Head of caudate nucleus (tissue), 42 donors: ENCODE measurements at places on chromosomes 2 and 18.

- no peak for DNase-seq
These were observed 487.2 kb downstream of the DCDC2C start for GRCh38 chr2:4190548-4190947.

- peak; percentile 64 for DNase-seq
These were observed 41.6 kb downstream of the LRRC30 start for GRCh38 chr18:7272311-7273049.

- DNase-seq = peak; percentile 95
These were observed 29.3 kb upstream of the DUSP2 start for GRCh38 chr2:96174251-96175144.

- DNase-seq = no peak
These were observed 217.2 kb upstream of the OSR1 start for GRCh38 chr2:19575641-19576040.

DNA sequence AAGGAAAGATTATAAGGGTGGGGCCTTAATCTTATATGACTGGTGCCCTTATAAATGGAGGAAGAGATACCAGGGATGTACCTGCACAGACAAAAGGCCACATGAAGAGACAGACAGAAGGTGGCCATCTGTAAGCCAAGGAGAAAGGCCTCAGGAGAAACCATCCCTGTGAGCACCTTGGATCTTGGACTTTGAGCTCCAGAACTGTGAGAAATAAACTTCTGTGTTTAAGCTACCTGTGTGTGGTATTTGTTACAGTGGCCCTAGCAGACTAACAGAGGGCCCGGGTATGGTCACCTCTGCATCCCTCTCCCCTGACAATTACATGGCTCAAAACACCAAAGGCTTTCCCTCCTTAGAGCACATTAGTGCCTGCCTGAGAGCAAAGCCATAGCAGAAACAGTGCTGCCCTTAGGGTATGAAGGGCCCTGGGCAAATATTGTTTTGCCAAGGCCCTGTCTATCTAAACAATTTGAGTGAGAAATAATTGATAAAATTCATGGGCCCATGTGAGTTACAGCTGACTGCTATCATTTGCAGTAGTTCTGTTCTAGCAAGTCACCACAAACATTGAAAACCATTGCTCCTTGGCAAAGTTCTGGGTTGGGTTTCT lies 109.3 kb upstream of the MYCN start:
- no peak for DNase-seq

GRCh38 chr2:98269274-98269673 lies 77.0 kb upstream of the CNGA3 start:
- no peak for DNase-seq

- DNase-seq = no peak
These were observed 11.3 kb upstream of the EXOC6B start for GRCh38 chr2:72837171-72837570.

- DNase-seq = no peak
These were observed 1.7 kb upstream of the NETO1 start for GRCh38 chr18:72869226-72870185.

- no peak for DNase-seq
These were observed 16.5 kb downstream of the ARL4C start for GRCh38 chr2:234480337-234480736.

GRCh38 chr2:134610871-134611270 lies 107.9 kb downstream of the TMEM163 start:
- no peak for DNase-seq

- DNase-seq = no peak
These were observed 155.0 kb downstream of the SETBP1 start for GRCh38 chr18:44835703-44836102.

DNA sequence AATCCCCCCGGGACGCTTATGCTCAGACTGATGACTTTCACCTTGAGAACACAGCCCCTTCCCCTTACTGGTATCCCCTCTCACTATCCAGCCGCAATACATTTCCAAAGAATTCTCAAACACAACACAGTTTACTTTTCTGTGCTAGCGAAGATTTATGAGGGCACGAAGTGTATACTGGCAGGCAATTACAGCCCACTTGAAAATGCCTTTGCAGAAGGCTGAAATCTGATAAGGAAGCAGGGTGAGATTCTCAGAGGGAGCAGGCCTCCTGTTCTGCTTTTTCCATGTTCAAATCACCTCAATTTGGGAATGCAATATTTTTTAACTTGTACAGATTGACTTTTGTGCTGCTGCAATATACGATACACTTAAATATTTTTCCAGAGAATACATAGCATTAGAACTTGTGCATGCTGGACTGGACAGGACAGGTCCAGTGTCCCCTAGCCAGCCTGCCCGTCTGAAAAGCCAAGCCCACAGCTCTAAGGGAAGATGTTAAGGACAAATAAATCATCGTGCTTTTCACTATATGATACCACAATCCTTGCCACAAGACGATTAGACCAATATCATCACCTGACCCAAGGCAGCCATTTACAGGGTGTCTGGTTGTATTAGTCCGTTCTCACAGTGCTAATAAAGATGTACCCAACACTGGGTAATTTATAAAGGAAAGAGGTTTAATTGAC lies 262.1 kb downstream of the EPHA4 start:
- no peak for DNase-seq
